ENCODE measurements at places on chromosomes 3 and 15. TPM values are rescaled to one million over a fixed set of nuclear protein-coding genes. Genes with fewer than 3 reads are reported as not detected.

DNA sequence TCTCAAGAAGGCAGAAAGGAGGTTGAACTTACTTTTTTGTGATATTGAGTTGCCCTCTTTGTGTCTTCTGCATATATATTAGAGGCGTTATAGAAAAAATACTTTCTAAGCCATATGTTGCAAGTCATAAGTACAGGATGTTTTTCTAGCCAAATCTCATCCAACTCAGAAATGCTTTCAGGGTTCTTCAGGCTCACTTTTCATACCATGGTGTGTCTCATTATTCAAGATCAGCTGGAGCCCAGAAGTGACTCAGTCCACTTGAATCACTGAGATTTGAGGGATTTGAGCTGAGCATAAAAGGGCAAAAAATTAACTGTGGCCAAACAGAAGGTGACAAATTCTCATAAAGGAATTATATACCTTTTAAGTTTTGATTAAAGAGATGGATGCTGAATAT lies 157.3 kb downstream of the WNT5A start:
- no peak for DNase-seq

DNA sequence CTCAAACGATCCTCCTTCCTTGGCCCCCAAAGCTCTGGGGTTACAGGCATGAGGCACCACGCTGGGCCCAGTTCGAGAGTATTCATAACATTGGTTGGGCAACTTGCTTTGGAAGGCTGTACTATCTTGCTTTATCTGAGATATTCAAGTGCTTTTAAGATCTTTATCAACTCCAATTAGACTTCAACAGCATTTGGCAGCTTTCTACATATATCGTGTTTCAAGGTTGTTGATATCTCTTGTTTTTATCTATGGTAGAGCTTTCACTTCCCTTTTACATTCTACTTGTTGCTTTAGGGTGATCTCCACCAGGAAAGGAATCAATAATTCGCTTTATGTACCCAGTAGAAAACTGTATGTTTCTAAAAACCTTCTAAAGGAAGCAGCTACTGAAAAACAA lies 395.3 kb downstream of the IL5RA start:
- DNase-seq = no peak

DNA sequence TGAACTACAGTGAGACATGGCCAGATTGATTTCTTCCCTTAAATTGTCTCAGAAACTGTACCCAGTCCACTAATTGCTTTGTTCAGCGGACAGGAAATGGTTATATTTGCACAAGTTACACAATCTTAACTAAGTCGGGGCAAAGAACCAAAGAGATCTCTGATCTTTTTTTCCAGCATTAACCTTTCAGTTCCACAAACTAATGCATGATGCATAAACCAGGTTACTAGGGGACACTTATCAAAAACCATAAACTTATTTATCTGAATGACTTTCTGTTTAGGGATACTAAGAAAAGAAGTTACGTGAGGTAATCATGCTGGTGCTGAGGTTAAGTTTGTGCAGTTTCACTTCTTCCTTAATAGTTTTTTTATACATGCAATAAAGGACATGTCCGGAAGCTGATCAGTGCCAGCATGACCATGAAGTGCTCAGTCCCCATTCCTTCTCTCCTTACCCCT lies 22.4 kb downstream of the FNDC3B start:
- DNase-seq = no peak

GRCh38 chr3:52023860-52024764 lies 28.4 kb upstream of the RPL29 start:
- DNase-seq = no peak

The COLQ gene
- total RNA-seq = 2.6 TPM

GRCh38 chr3:16325850-16326249 lies 60.8 kb downstream of the OXNAD1 start:
- no peak for DNase-seq

The FBXL2 gene
- 20.4 TPM for total RNA-seq

DNA sequence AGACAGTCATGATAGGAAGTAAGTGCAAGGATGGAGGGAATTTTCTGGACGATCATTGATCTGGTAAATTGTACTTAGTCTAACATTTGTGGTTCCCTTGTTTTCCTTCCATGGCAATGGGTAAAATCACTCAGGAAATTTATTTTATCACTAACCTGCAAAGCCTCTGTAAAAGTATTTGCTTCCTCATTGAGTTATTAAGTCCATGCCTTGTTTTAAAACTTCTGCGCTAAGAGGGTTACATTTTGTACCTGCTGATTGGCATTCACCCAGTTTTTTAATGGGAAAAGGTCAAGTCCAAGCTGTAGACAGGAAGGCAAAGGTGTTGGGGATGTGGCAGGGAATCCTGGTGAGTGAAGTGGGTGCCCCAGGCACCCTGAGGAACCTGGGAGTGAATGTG lies 146.2 kb upstream of the NR2F2 start:
- no peak for DNase-seq

Measured in osteocyte (in vitro differentiated cells).